ENCODE measurements at places on chromosomes 16 and 17. TPM values are rescaled to one million over a fixed set of nuclear protein-coding genes. Genes with fewer than 3 reads are reported as not detected.

Gene EFNB3
- 0.07 TPM for total RNA-seq

Gene TIMP2
- total RNA-seq: 39.5 TPM

Gene OR1A1
- not detected for total RNA-seq

Gene SDK2
- 0.04 TPM for total RNA-seq

Gene GAST
- total RNA-seq: not detected

Gene SMPD3
- not detected for total RNA-seq

Gene BMERB1
- total RNA-seq: 22.4 TPM

Gene KCNH6
- not detected for total RNA-seq

Gene ITGB3
- 96.8 TPM for total RNA-seq

Gene NUFIP2
- total RNA-seq: 30.3 TPM

Gene MARCHF10
- total RNA-seq: not detected

Gene CYTH1
- 44.1 TPM for total RNA-seq

Gene FLCN
- 40.3 TPM for total RNA-seq

Gene TP53TG3B
- total RNA-seq: not detected

Gene MYH1
- not detected for total RNA-seq

Gene XYLT1
- total RNA-seq: 0.14 TPM

Gene ERAL1
- total RNA-seq: 49.2 TPM

Gene ACSM3
- 14.0 TPM for total RNA-seq

Gene KRTAP17-1
- not detected for total RNA-seq

Data from pulmonary artery endothelial cell (primary cell).